Stimulated activated CD4-positive, alpha-beta T cell treated with anti-CD3 and anti-CD28 coated beads, TNF-alpha, amount 100 ng/mL, for 24 hours (primary cell): ENCODE measurements at places on chromosomes 7 and 10.

DNA sequence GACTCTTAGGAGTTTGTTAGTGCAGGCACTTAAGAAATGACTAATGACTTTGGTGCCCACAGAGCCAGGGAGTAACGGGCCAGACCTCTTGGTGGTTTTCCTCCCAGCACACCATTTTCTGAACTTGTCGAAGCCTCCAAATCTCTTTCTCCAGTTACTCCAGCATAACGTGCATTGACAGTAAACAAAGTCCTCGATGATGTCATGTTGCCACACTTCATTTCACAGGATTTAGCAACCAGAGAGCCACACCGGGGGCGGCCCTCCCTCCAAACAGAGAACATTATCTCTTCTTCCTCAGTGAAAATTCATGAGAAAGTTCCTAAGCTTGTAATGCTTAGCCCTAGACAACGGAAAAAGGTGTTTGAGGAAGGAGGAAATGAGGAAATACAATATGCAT, 4.0 kb upstream of the SVOPL start:
- DNase-seq = no peak

DNA sequence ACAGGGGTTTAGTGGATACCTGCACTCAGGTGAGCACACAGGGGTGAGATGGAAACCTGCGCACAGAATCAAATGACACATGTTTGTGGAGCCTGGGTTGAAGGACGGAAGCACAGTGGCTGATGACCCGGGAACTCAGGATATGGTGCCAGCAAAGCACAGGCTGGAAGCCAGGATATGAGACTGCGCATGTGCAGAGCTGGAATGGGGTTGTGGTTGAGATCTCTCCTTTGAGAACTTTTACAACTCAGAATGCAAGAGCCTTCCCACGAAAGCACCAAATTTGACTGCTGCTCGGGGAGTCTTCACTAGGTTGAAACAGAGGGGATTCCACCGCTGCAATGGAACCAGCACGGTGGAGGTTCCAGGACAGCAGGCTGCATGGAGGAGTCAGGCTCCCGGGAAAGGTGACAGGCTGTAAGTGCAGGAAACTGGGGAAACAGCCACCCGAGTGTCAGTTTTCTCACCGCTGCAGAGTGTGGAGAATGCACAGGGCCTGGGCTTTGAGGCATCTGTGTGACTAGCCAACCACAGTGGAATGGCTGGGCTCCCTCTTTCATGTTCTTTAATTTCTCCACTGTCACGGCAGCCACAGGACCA, 133.4 kb upstream of the TCERG1L start:
- no peak for DNase-seq

DNA sequence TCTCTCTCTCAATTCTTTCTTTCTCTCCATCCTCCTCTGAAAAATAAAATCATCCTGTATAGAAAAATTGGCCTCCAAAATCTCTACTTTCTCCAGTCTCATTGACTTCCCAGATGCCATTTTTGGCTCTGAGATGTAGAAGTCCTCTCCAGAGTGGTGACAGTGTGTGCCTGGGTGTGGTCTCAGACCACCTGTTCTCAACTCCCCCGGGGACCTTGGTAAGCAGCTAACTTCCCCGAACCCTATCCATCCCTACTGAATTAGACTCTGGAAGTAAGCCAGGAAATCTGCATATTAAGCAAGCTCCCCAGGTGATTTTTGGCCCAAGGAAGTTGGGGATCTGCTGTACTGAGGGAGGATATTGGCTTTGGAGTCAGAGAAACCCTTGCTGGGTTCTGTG, 120.5 kb downstream of the WDR11 start:
- DNase-seq = no peak

- no peak for DNase-seq
These were observed 28.3 kb downstream of the CCM2 start for GRCh38 chr7:45028138-45028919.

DNA sequence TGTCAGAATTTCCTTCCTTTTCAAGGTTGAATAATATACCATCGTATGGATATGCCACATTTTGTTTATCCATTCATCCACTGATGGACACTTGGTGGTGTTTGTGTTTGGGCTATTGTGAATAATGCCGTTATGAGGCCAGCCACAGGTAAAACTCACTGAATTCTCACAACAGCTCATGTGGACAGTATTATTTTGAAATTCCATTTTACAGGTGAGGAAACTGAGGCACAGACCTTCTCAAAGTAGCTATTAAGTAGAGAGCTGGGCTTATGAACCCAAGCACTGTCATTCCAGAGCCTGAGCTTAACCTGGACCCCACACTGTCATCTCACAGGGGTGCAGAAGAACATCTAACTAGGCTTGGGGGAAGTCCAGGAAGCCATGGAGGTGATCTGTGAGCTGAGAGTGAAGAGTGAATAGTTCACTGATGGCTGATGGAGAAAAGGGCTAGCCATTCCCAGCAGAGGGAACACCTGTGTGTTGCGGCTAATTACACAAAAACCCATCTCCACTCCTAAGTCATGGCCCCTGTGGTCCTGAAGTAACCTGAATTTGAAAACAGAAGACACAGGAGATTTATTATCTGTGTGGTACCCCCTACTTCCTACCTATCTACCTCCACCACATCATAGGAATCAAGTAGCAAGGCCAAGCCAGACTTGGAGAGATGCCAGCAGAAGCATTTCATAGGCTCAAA, 8.7 kb downstream of the INMT start:
- no peak for DNase-seq
